ENCODE measurements at places on chromosomes 3 and 15. TPM values are rescaled to one million over a fixed set of nuclear protein-coding genes. Genes with fewer than 3 reads are reported as not detected.

GRCh38 chr3:15493436-15493835 is 28.1 kb downstream of the COLQ start:
- DNase-seq, result no peak

GRCh38 chr15:33292717-33293307 is 18.0 kb upstream of the RYR3 start:
- DNase-seq, result peak; percentile 61

Gene WDR72
- 6.1 TPM for total RNA-seq

Gene TIGIT
- 0.51 TPM for total RNA-seq

Gene SLC6A6
- total RNA-seq, result 4.7 TPM

All from liver (tissue), 10 donors.